ENCODE measurements at places on chromosomes 16 and 17. TPM values are rescaled to one million over a fixed set of nuclear protein-coding genes. Genes with fewer than 3 reads are reported as not detected.

Gene CLEC19A
- not detected for total RNA-seq

Gene ADAP2
- total RNA-seq: 0.37 TPM

Gene RPS6KB1
- total RNA-seq: 15.8 TPM

Gene ABCC11
- total RNA-seq: under 0.01 TPM

Gene KRT15
- total RNA-seq: not detected

Gene TMEM235
- not detected for total RNA-seq

Gene RGS11
- total RNA-seq: 2.6 TPM

Gene KRT222
- 0.20 TPM for total RNA-seq

Gene ACSM2B
- not detected for total RNA-seq

Gene ANKRD40CL
- not detected for total RNA-seq

Gene MRPL27
- 60.3 TPM for total RNA-seq

Gene CNTROB
- 21.7 TPM for total RNA-seq

Gene MRC2
- 164 TPM for total RNA-seq

Gene WDR81
- 46.9 TPM for total RNA-seq

Gene KRTAP1-5
- total RNA-seq: 1.6 TPM

Gene FAM20A
- 16.4 TPM for total RNA-seq

Gene CDYL2
- total RNA-seq: 3.3 TPM

Gene CACNG4
- total RNA-seq: not detected

Gene TNFRSF17
- total RNA-seq: not detected

Gene YBX2
- not detected for total RNA-seq

Gene PRPSAP1
- 42.6 TPM for total RNA-seq

Gene CHST4
- total RNA-seq: under 0.01 TPM

Gene SULT1A3
- 5.7 TPM for total RNA-seq

Gene C17orf67
- 0.73 TPM for total RNA-seq

Gene HBQ1
- not detected for total RNA-seq

Gene DHRS7C
- total RNA-seq: not detected

Gene MT1H
- not detected for total RNA-seq

Gene PRR35
- not detected for total RNA-seq

Gene SPECC1
- total RNA-seq: 2.9 TPM

Gene KRTAP1-1
- not detected for total RNA-seq

Gene NPIPB13
- total RNA-seq: not detected

Gene SPATA22
- 1.1 TPM for total RNA-seq

Gene PPY
- total RNA-seq: not detected

Gene HOXB4
- 3.3 TPM for total RNA-seq

Gene PDILT
- not detected for total RNA-seq

Gene SLC52A1
- total RNA-seq: not detected

Gene PRCD
- total RNA-seq: 4.1 TPM

Gene TNS4
- total RNA-seq: not detected

Gene TEKT5
- not detected for total RNA-seq

Gene KRT23
- total RNA-seq: not detected

Gene TMEM256
- total RNA-seq: 132 TPM

Gene ACSM2A
- not detected for total RNA-seq

Gene OTOP3
- not detected for total RNA-seq
